Stimulated activated naive CD4-positive, alpha-beta T cell (primary cell): ENCODE measurements at places on chromosomes 3 and 15.
A peak's percentile ranks its signal among the peaks of the same experiment; 100 is the strongest.

GRCh38 chr3:52277071-52277964 is 1.1 kb downstream of the WDR82 start:
- DNase-seq: peak; percentile 63

- no peak for DNase-seq
Observed at GRCh38 chr15:49848282-49848724, 227.5 kb downstream of the DTWD1 start.

DNA sequence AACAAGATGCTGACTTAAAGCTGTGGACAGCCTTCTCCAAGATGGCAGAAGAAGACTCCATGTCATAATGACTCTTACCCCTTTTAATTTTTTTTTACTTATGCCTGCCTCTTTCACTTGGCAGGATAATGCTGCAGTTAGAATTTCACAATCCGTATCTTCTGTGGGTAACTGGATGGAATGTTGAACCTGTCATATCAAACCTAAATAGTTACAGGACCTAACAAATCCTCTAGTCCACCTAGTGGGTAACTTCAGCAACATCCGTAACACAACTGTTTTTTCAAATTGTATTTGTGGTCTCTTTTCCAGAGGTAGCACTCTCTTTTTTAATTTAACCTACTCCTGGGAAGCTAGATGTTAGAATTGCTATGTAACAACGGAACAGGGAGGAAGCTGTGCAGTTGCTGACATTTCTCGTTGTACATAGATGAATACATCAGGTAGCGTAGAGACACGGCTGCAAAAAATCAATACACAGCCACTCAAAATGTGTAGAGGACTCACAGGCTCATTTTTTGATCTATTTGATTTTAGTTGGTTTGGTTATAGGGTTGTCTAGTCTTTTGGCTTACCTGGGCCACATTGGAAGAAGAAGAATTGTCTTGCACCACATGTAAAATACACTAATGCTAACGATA is 43.9 kb upstream of the TRPM1 start:
- DNase-seq: no peak

DNA sequence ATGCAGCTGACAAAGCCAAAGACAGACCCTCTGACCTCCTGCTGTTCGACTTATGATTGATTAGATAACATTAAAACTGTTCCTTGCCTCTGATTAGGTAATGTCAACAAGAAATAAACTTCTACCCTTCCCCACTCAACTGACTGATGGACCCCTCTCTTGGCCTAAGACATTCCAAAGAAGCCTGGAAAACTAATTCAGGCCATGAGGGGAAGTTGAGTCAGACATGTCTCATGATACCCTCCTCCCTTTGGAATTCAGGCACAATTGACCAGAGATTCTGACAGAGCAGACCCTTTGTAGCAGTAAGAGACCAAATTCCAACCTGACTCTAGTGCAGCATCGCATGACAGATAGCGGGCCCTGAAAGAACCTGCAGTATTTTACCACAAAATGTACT is 354.5 kb downstream of the OCA2 start:
- DNase-seq: no peak
